ENCODE measurements at places on chromosomes 16 and 17. TPM values are rescaled to one million over a fixed set of nuclear protein-coding genes. Genes with fewer than 3 reads are reported as not detected.

DNA sequence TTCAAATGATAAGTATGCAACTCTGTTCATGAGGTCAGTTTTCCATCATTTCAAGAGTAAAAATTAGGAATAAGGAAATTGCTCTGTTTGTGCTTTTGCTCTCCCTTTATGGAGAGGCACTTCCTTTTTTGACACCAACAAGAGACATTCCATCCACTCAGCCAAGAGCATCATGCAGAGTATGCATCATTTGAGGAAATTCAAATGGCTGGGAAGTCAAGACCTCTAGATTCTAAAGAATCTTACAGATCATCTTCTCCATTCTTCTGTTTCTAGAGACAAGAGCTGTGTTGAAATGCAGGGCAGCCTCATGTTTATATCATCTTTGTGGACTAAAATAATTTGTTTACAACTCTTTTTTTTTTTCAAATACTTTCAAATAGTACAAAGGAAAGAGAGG, 669.4 kb downstream of the CDH11 start:
- H3K27me3 ChIP-seq, result no peaks in the 10 kb centered on the region
- no peaks in the 10 kb centered on the region for H3K4me1 ChIP-seq
- no peak overlapping the region for H3K27ac ChIP-seq
- H3K4me3 ChIP-seq, result no peak overlapping the region

RNF166 gene
- 49.7 TPM for total RNA-seq

DRC3 gene
- total RNA-seq, result 0.11 TPM

KRTAP9-4 gene
- total RNA-seq, result not detected

PRR35 gene
- total RNA-seq, result not detected

SPDYE4 gene
- not detected for total RNA-seq

All from activated CD4-positive, alpha-beta T cell treated with anti-CD3 and anti-CD28 coated beads for 36 hours (primary cell).